ENCODE measurements at places on chromosomes 7 and 10.

GRCh38 chr10:127151541-127151940, 44.9 kb downstream of the INSYN2A start:
- peaks cover 84% of the 10 kb centered on the region for H3K4me1 ChIP-seq
- H3K4me3 ChIP-seq = no peak overlapping the region
- peaks cover 2% of the 10 kb centered on the region for H3K27me3 ChIP-seq
- peaks cover 22% of the 10 kb centered on the region for H3K36me3 ChIP-seq
- peak overlapping the region; percentile 44 for H3K27ac ChIP-seq

- no peak overlapping the region for H3K27ac ChIP-seq
- no peaks in the 10 kb centered on the region for H3K27me3 ChIP-seq
- H3K4me3 ChIP-seq = no peak overlapping the region
These were observed 641.6 kb downstream of the AUTS2 start for GRCh38 chr7:70239918-70240317.

- H3K27ac ChIP-seq = no peak overlapping the region
- H3K4me1 ChIP-seq = no peaks in the 10 kb centered on the region
- H3K36me3 ChIP-seq = peaks cover 8% of the 10 kb centered on the region
- DNase-seq = no peak
- H3K4me3 ChIP-seq = no peak overlapping the region
These were observed 57.5 kb downstream of the IPMK start for GRCh38 chr10:58210160-58210559.

DNA sequence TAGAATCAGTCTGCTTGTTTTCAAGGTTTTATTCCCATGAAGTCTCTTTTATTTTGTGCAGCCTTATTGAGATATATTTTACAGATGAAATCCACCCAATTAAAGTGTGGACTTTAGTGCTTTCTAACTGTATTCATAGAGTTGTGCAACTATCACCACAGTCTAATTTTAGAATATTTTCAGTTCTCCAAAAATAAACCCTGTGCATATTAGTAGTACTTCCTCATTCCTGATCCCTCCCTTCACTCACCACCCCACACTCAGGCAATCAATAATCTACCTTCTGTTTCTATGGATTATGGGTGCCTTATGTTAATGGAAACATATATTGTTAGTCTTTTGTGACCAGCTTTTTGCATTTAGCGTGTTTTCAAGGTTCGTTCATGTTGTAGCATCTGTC, 185.7 kb upstream of the TMEM72 start:
- H3K27ac ChIP-seq = peak overlapping the region; percentile 91
- H3K4me3 ChIP-seq = peak overlapping the region; percentile 72
- H3K27me3 ChIP-seq = no peaks in the 10 kb centered on the region
- DNase-seq = peak; percentile 26

DNA sequence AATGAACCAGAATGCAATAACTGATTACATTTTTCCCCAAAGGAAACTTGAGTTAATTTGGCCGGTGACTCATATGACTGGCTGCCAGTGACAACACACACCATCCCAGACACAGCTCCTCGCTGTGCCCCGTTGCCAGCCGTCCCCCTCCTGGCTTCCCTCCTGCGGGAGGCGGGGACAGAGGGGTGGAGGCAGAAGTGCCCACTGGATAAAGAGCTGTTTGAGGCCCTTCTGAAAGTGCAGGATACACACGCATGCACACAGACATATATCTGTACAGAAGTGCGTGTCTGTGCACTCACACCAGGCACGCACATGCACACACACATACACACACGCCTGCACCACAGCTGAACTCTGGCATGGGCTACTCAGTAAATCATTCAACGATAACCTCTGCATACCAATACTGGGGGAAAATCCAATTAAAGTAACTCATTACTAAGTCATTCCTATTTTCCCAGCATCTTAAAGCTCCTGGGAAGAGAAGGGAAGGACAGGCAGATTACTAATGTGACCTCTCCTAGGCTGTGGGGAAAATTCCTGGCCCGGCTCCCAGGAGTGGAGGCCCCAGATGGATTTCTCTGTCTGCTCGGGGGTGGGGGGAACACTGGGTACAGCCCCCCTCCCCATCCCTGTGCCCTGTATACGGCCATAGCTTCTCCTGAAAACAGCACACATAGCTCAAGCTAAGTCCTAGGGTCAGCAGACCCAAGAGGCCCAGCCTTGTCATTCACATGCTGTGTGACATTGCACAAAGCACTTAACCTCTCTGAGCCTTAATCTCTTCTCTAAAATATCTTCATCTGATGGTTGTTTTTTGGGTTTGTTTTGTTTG, 52.3 kb upstream of the MYL10 start:
- no peaks in the 10 kb centered on the region for H3K27me3 ChIP-seq
- DNase-seq = peak; percentile 92
- peak overlapping the region; percentile 93 for H3K27ac ChIP-seq
- H3K36me3 ChIP-seq = no peaks in the 10 kb centered on the region
- peak overlapping the region; percentile 78 for H3K4me3 ChIP-seq

DNA sequence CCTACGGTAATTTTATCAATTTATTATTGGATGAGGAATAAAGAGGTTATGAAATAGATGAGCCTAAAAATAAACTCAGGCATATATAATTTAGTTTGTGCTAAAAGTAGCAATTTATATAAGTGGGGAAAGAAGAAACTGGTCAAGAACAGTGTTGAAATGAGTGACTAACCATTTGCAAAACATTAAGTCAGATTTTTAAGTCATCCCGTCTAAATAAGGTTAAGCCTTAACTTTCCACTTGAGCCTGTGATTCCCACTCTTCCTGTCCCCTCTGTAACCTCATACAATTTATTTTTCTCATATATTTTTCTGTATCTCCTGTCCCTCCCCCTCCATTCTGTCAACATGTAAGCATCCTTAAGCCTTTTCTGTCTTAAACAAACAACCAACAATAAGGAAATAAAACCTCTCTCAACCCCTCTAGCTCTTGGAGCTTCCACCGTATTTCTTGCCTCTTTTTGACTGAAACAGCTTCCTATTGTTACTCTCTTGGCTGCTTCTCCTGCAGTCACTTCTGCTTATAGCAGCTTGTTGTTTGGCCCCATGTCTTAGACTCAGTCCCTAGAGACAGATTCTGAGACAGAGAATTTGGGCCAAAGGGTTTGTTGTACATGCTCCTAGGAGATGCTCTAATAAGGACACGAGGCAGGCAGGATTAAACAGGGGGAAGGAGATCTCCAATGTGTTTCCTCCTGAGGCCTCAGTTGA, 109.7 kb downstream of the GNAI1 start:
- no peak overlapping the region for H3K27ac ChIP-seq
- peaks cover 14% of the 10 kb centered on the region for H3K4me1 ChIP-seq
- no peak for DNase-seq
- H3K36me3 ChIP-seq = no peaks in the 10 kb centered on the region
- no peaks in the 10 kb centered on the region for H3K27me3 ChIP-seq
- no peak overlapping the region for H3K4me3 ChIP-seq

Measured in HFFc6 (cell line).